ENCODE measurements at places on chromosomes 12 and 14.

DNA sequence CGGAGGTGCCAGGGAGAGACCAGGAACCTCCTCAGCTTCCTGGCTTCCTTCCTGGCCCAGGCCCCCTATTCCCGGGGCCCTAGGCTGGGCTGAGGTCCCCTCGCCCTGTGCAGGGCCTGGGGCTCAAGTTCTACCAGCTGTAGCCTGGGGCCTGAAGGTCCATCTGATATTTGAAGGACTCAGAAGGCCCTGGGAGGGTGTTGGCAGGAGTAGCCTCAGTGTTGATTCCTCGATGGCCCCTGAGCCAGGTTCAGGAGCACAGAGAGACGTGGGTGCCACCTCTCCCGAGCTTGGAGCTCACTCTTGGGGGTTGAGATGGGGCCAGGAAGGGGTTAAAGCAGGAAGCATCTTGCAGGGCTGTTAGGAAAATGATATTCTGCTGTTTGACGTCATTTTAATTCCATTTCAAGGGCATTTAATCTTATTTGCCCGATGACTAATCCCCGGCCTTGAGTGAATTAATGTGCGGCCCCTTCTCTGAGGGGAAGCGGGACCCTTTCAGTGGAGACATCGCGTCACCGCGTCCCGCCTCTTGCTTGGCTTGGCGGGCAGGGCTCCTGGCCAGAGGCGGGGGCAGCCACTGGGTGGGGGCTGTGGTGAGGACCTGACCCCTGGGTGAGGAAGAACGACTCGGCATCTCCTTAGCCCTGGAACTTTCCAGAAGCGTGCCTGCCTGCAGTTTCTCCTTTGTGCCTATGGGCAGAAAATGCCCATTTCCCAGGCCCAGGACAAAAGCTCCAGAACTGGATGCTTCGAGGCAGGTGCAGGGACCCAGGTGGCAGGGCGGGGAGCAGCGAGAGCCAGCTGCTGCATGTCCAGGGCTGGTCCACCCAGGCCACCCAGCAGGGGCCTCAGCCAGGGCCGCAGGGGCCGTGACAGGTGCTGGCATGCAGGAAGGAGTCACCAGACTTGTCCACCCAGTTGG, 158.3 kb downstream of the KIF26A start:
- no peak for DNase-seq

- no peak for DNase-seq
Measured at GRCh38 chr14:19800282-19801117, 3.1 kb upstream of the OR4N2 start.

DNA sequence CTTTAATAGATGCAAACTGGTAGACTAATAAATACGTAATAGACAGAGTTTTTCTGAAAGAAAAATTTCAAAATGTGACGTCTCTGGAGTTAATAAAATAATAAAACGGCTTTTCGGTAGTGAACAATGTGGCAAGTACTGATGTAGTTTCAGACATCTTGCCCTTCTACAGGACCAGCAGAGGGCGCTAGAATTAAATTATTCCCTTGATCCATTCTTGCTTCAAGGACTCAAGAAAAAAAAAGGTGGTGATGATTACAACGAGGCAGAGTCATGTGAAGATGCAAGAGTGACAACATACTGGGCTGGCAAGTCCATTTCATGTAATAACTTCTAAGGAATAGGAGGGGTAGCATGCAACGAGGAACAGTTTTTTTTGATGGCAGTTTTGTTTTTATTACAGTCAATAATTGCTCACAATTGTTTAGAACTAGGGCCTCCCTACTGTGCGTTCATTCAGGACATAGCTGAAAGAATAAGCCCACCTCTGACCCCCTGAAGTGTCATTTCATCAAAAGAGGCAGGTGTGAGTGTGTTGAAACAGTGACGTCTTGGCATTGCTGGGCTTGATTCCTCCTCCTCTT, 101.0 kb upstream of the GZMB start:
- no peak for DNase-seq

GRCh38 chr14:93023039-93023438, 92.7 kb downstream of the ITPK1 start:
- no peak for DNase-seq

DNA sequence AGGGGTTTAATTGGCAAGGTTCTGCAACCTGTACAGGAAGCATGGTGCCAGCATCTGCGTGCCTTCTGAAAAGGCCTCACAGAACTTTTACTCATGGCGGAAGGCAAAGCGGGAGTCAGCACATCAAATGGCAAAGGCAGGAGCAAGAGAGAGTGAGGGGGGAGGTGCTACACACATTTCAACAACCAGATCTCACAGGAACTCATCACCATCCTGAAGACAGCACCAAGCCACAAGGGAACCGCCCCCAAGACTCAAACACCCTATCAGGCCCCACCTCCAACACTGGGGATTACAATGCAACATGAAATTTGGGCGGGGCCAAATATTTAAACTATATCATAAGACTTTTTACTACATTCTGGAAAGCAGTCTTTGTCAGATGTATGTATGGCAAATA, 38.0 kb upstream of the FKBP4 start:
- no peak for DNase-seq

- no peak for DNase-seq
Measured at GRCh38 chr12:23057571-23057970, 432.6 kb downstream of the ETNK1 start.

DNA sequence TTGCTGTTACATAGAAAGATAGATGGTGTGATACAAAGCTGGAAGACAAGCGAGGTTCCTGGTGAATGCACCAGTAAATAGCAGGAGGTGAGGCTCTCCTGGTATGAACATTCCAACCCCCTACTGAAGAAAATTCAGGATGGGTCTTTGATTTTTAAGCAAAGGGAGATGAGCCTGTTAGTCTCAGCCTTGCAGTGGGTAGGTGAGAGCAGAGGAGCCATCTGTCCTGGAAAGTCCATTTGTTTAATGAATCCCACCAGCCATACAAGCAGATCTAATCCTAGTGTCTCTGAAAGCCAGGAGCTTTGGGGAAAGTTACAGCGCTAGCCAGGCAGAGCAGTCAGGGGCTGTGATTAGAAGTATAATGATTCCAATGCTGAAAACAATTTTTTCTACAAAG, 234.8 kb upstream of the FOXN3 start:
- no peak for DNase-seq

GRCh38 chr12:18502422-18502968, 235.3 kb downstream of the PLCZ1 start:
- no peak for DNase-seq

- DNase-seq: no peak
Measured at GRCh38 chr14:93337143-93337753, 4.4 kb upstream of the BTBD7 start.

DNA sequence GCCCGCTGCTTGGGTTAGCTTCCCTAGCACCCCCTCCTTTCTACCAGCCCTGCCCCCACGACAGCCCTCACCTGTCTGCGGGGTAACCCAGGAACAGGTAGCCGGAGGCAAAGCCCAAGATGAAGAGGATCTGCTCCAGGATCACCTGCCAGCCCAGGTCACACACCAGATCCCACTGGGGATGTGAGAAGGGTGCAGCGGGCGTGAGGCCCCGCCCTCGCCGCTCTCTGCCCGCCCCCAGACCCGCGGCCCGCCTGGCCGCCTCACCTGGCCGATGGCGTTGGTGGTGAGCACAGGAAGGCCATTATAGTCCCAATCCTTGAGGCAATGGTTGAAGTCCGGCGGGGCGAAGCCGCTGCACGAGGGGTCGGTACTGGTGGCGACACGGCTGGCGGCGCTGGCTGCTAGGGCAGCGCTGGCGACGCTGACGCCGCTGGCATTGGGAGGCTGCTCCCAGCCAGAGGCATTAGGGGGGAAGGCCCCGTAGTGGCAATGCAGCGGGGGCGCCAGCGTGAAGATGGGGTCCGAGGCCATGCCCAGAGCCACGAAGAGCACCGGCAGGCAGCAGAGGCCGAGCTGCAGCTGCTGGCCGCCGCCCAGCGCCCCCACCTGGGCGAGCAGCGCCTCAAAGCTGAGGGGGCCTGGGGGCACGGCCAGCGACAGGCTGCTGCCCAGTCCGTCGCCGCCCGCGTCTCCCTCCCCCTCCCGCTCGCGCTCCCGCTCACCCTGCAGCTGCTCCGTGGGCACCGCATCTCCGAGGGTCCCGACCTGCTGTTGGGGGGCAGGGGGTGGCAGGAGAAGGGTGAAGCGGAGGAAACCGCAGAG, 794 bp downstream of the SLC22A17 start:
- no peak for DNase-seq

DNA sequence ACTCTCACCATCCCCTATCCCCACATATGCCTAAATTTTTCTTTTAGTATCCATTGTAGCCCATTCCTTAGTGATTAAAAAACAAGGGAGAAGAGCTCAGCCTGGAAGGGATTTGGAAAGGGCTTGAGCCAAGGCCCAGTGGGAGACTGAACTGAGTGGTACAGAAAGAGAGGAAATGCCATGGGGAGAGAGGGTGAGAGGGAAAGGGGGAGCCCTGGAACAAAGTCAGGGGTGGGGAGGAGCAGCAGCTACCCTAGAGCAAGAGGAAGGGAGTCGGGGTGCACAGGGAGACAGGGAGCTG, 2.6 kb upstream of the ATN1 start:
- no peak for DNase-seq

GRCh38 chr12:109153821-109154441, 37.5 kb downstream of the ACACB start:
- no peak for DNase-seq

- DNase-seq: no peak
Measured at GRCh38 chr12:96514328-96514727, 25.0 kb downstream of the CFAP54 start.

GRCh38 chr14:104680806-104681688, 8.4 kb upstream of the INF2 start:
- DNase-seq: no peak

- no peak for DNase-seq
Measured at GRCh38 chr12:25775968-25776367, 182.5 kb upstream of the RASSF8 start.

DNA sequence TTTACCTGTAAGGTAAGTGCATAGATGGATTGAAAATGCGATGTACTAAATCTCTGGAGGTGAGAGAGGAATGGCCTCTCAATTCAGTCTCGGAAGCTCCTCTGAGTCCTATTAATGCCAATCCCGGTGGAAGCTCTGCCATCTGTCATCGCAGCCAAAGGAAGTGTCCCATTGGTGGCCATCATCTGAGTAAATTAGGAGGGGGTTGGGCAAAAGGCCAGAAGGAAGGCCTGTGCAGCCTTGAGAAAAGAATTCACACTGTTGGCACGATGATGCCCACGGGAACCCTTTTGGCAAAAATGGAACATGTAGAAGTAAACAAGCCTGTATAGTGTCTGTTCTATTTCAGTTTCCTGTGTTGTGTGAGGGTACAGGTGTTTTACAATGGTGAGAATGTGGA, 494.8 kb downstream of the NELL2 start:
- DNase-seq: no peak

DNA sequence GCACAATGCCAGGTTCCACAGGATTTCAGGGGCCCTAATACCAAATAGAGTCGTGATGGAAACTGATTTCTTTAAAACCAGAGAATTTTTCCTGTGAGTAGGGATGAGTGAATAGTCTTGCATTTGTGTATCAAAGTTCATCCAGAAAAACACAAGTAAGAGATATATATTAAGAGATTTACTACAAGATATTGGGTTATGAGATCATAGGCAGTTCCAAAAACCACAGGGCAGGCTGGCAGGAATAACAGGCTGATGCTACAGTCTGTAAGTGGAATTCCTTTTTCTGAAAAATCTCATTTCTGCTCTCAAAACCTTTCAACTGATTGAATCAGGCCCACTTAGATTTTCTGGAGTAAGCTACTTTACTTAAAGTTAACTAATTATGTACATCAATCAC, 1756.2 kb upstream of the SEL1L start:
- no peak for DNase-seq

DNA sequence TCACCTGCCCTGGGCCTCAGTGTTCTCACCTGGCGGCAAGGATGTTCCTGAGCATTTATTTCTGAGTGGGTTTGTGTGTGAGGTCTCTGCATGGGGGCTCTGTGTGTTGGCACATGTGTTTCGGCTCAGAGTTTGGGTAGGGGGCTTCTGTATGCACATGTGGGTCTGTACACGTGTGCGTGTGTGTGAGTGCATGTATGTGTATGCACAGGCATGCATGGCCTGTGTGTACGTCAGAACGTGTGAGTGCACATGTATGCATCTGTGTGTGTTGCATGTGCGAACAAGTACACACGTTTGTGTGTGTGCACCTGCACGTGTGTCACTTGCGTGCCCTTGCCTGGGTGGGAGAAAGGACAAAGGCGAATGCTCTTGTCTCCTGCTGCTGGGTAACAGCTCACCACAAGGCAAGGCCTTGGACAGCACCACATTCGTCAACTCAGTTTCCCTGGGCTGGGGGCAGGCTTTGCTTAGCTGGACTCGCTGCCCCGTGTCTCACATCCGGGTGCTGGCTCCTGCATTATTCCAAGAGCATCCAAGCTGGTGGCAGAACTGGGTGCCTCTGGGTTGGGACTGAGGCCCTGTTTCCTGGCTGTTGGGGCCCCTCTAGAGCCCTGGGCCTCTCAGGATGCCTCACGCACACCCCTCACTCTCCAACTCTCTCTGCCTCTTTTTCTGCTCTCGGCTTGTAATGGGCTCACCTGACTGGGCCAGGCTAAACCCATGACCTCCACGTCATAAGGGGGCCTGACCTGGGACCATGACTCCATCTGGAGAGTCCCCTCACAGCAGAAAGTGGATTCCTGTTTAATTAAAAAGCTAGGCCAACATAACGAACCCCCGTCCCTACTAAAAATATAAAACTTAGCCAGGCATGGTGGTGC, 153.6 kb upstream of the C14orf180 start:
- no peak for DNase-seq

- no peak for DNase-seq
Measured at GRCh38 chr14:78618368-78618767, 448.2 kb downstream of the NRXN3 start.

GRCh38 chr12:63064080-63064479, 86.9 kb downstream of the AVPR1A start:
- DNase-seq: no peak

DNA sequence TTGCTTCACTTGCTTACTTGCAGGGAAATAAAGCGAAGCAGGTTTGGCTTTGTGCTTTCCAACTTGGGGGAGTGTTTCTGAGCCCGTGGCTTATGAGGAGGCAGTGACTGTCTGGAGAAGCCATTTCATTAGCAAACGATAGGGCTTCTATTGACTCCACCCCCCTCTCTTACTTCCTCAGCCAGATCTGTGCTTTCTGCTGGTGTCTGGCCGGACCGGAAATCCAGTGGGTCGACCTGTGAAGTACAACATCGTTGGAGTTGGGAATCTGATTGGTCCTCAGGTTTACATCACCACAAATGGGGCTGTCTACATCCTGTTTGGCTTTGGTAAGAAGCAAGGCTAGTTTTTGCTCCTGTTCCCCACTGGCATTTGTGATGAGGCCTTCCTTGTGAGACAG, 22.3 kb downstream of the FAM234B start:
- no peak for DNase-seq

- no peak for DNase-seq
Measured at GRCh38 chr14:75022655-75023054, 19.9 kb downstream of the EIF2B2 start.

- no peak for DNase-seq
Measured at GRCh38 chr12:66050610-66051009, 79.9 kb downstream of the LLPH start.

GRCh38 chr14:76848879-76849278, 22.7 kb downstream of the LRRC74A start:
- DNase-seq: no peak

- DNase-seq: no peak
Measured at GRCh38 chr12:92556637-92557421, 146.0 kb upstream of the PLEKHG7 start.

Data from stimulated activated CD4-positive, alpha-beta T cell treated with anti-CD3 and anti-CD28 coated beads, Interleukin-4, amount 100 ng/mL, for 1 hour (primary cell).